ENCODE measurements at places on chromosomes 11 and 22. TPM values are rescaled to one million over a fixed set of nuclear protein-coding genes. Genes with fewer than 3 reads are reported as not detected.

DNA sequence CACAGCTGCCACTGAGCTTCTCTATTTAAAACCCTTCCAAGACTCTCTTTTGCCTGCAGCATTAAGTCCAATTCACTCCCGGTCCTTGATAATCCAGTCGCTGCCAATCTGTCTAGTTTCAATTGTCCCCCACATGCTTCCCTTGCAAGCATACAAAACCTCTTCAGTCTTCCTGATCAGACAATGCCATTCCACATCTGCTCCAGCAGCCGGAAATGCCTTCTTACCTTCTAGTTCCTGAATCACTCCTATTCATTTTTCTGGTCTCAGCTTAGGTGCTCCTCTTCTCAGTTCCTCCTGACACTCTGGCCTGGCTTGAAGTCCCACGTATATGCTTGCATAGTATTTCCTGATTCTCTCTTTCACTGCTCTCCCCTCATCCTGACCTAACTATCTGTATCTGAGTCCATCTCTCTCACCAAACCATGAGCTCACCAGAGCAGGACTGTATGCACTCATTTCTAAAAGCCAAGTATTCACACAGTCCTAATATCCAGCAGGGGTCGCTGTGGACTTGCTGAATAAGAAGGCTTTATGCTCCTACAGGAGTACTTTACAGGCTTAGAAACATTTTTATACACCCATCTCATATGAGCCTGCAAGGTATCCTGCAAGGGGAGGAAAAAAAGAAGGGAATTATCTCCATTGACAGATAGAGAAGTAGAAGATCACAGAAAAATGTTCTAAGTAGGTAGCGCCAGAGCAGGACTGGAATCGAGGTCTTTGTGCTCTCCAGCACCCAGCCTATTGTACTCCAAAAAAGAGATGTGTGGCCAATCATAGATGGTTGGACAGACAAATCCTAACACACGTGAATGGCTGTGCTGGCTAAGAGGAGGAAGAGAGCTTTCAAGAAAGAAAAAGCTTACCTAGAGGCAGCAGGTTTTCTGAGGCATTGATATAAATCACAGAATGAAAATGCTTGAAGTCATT is 19.2 kb downstream of the XRRA1 start:
- peak; percentile 87 for DNase-seq

PGA4 gene
- 1.8 TPM for polyA plus RNA-seq

DNA sequence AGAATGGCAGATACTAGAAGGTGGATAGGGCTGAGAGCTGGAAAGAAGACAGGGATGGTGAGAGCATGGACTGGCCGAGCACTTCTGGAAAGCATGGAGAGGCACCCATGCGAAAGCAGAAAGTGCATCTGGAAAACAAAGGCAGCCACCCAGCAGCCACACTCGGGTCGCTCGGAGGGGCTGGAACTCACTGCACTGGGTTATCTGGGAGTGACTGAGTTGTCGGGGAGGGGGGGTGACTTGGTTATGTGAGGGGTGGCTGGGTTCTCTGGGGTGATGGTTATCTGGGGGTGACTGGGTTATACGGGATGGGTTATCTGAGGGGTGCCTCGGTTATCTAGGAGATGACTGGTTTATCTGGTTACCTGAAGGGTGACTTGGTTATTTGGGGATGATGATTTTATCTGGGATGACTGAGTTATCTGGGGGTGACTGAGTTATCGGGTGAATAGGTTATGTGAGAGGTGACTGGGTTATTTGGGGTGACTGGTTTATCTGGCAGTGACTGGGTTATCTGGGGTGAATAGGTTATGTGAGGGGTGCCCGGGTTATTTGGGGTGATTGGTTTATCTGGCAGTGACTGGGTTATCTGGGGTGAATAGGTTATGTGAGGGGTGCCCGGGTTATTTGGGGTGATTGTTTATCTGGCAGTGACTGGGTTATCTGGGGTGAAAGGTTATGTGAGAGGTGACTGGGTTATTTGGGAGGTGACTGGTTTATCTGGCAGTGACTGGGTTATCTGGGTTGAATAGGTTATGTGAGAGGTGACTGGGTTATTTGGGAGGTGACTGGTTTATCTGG is 2.6 kb upstream of the PANX2 start:
- DNase-seq, result no peak

GRCh38 chr11:13448876-13449275 is 14.1 kb downstream of the BTBD10 start:
- peak; percentile 85 for DNase-seq

DNA sequence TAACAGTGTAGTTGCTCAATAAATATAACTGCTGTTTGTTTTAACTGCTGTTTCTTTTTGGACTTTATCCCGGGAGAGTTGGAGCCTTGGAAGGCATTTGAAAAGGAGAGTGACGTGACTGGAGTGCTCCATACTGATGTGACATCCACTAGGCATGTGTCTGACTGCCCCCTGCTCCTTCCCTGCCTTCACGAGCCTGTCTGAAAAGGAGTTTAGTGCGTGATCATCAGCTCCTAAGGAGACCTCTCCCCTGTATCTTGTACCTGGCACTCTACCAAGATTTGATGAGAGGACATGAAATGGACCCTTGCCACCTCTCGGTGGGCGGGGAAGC is 22.9 kb downstream of the ZBTB16 start:
- DNase-seq, result peak; percentile 82

RAB30 gene
- 1.6 TPM for polyA plus RNA-seq

- DNase-seq, result no peak
Observed at GRCh38 chr22:17893900-17894535, 119.7 kb upstream of the BID start.

GRCh38 chr11:122882189-122882856 is at the start of gene JHY:
TSS of gene JHY (plus strand) at chr11:122882759. CDS start at chr11:122885850, 3,091 bp downstream.
- peak; percentile 59 for DNase-seq

Measured in lung (tissue), 17 donors.